ENCODE measurements at places on chromosomes 4 and X.

DNA sequence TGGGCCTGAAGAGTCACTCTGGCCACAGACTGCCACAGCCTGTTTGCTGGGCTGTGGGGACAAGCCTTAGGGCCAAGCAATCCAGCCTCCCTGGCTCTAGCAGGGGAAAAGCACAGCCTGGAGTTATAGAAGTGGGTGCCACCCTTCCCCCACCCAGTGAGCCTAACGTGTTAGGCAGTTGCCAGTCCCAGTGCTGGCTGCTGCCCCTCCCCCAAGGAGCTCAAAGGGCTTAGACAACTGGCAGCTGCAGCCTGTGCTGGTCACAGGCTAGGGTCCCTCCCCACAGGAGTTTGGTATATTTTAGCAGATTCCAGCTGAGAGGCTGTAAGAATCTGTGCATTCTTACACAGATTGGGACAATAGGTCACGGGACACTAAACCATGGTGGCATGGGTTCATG lies 370.3 kb upstream of the FGF16 start:
- no peak for DNase-seq

- DNase-seq: no peak
These were observed 323.2 kb upstream of the INTU start for GRCh38 chr4:127309369-127310102.

GRCh38 chr4:127782275-127783025 lies at the start of gene HSPA4L:
Gene HSPA4L, plus strand, starts transcription at chr4:127782322. Its CDS starts 229 bp downstream, at chr4:127782551.
- peak; percentile 39 for DNase-seq

- no peak for DNase-seq
These were observed 56.6 kb downstream of the ANAPC10 start for GRCh38 chr4:145041378-145041777.

- DNase-seq: no peak
These were observed 190.1 kb upstream of the C1QTNF7 start for GRCh38 chr4:15237648-15238230.

- no peak for DNase-seq
These were observed 90.7 kb downstream of the GEMIN8 start for GRCh38 chrX:13938829-13939530.

GRCh38 chr4:16530688-16531635 lies 304.7 kb upstream of the TAPT1 start:
- no peak for DNase-seq

GRCh38 chrX:13090027-13090338 lies 45.6 kb upstream of the FAM9C start:
- no peak for DNase-seq

- DNase-seq: no peak
These were observed 35.1 kb downstream of the TMLHE start for GRCh38 chrX:155577682-155578081.

- DNase-seq: no peak
These were observed 1.1 kb downstream of the CDKL2 start for GRCh38 chr4:75629239-75629638.

GRCh38 chrX:10620121-10620699 lies at the start of gene MID1:
Gene MID1, minus strand, starts transcription at chrX:10620585. Its CDS starts 53,038 bp downstream, at chrX:10567547.
- DNase-seq: no peak

- DNase-seq: no peak
These were observed 281.8 kb upstream of the TEX13A start for GRCh38 chrX:105502336-105502735.

DNA sequence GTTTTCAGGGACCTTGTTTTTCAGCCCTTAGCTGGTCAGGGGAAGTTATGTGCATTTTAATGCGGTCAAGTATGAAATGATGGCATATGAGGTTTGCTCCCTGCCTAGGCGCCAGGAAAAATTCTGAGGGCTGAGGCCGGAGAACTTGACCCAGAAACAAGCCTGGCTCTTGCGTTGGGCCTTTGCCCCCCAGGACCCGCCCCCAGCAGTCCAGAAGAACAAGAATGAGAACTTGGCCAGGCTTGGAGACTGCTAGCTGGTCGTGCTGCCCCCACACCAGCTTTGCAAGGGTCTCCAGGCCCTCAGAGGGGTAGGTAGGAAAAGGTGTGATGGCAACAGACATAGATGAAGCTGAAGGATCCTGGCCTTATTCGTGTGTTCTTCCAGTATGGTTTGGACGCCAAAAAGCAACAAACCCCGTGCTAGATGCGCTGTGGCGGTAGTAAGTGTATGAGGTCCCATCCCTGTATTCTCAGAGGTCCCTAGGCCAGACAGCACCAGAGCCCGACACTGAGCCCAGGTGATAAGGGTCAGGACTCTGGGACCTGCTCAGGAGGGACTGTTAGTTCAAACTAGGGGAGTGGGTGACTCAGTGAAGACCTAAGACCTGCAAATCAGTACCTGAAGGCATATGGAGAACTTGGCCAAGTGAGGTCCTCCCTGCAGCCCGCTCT lies 10.5 kb downstream of the NKX3-2 start:
- DNase-seq: no peak

DNA sequence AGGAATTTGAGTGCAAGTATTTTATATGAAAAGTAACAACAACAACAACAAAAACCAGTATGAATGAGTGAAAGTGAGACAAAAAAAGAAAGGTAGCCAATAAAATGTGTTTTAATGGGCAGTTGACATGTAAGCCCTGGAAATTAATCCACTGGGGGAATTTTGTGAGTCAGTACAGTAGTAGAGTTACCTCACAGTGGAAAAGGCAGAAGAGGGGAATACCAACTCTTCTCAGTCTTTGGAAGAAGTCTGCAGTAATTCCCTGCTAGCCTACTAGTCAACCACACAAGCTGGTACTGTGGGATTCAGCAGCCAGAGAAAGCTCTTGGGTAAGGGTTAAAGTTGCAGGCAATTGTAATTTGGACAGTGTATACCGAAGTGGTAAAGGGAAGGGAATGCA lies 76.3 kb upstream of the IL15 start:
- DNase-seq: no peak

Measured in activated T-cell treated with anti-CD3 and anti-CD28 coated beads, Interleukin-2, amount 50 U/mL, for 1 hour (primary cell).